ENCODE measurements at places on chromosomes 13 and 19.
A peak's percentile ranks its signal among the peaks of the same experiment; 100 is the strongest.

- no peak for DNase-seq
Measured at GRCh38 chr13:112178769-112179168, 111.8 kb downstream of the SOX1 start.

- DNase-seq: peak; percentile 81
Measured at GRCh38 chr19:4606921-4607678, 32.2 kb upstream of the TNFAIP8L1 start.

- DNase-seq: peak; percentile 98
Measured at GRCh38 chr19:32674931-32675719, at the start of gene ANKRD27. TSS of gene ANKRD27 (minus strand) at chr19:32675180. CDS start at chr19:32659015, 16,165 bp downstream.

GRCh38 chr19:30817965-30818567, 445.9 kb downstream of the ZNF536 start:
- no peak for DNase-seq

DNA sequence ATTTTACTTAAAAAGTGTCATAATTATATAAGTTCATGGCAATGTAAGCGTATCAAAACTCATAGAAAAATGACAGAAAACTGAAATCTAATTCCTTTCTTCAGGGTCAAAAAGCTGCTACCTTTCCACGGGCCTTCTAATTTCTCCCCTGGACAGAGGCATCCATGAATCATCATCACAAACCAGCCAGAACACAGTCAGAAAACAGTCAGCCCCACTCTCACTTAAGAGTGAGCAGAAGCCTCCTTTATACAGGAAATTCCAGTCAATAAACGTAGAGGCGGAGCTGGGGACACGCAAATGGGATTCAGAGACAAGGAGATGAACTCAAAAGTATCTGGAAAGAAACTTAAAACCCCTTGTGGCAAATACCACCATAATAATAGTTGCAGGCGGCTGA, 54.2 kb upstream of the ABCC4 start:
- DNase-seq: no peak

- DNase-seq: no peak
Measured at GRCh38 chr19:5960005-5961001, 17.6 kb downstream of the RANBP3 start.

DNA sequence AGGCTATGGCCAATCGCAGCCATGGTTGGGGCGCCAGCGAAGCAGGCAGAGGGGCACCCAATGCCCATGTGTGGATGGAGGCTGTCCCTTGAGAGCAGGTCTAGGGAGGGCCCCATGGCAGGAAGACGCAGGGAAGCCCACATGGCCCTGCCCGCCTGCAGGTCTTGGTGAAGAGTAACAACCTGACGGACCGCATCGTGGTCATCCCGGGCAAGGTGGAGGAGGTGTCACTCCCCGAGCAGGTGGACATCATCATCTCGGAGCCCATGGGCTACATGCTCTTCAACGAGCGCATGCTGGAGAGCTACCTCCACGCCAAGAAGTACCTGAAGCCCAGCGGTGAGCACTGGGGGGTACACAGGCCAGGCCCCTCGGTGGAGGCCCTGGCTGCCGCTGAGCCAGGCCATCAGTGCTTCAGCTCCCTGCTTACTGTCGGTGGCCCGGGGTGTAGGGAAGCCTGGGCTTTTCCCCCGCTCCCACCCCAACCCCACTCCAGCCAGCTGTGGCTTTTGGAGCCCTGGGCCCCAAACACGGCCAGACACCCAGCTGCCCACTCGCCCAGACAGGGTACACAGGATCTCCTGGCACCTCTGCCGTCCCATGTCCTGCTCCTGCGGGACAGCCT, 14.6 kb downstream of the YIPF2 start:
- DNase-seq: no peak

GRCh38 chr13:41107104-41107571, 25.5 kb downstream of the KBTBD6 start:
- no peak for DNase-seq

DNA sequence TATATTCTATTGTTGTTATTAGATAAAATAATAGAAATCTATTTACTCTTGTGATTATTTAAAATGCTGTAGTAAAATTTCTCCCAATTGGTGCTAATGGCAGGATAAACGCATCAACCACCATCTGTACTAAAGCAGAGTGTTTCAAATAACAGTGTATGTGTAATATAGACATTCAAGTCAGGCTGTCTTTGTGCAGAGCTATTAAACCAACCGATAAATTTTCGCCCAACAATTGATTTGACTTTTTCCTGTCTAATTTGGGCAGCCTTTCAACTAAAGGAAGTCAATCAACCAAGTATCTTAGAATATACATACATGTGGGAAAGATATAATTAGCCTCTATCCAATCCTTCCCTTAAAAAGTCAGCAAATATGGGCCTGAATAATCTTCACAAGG, 5.8 kb downstream of the AMER2 start:
- no peak for DNase-seq

- DNase-seq: no peak
Measured at GRCh38 chr13:30355384-30355699, 48.0 kb upstream of the KATNAL1 start.

DNA sequence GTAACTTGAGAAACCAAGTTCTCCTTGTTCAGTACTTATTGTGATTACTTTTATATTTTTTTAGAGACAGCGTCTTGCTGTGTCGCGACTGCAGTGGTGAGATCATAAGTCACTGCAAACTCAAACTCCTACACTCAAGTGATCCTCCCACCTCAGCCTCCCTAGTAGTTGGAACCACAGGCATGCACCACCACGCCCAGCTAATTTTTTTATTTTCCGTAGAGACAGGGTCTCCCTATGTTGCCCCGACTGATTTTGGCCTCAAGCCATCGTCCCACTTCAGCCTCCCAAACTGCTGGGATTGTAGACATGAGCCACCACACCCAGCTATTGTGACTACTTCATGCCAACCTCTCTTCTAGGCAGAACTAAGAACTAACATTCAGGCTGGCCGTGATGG, 8.3 kb downstream of the C19orf53 start:
- DNase-seq: no peak

DNA sequence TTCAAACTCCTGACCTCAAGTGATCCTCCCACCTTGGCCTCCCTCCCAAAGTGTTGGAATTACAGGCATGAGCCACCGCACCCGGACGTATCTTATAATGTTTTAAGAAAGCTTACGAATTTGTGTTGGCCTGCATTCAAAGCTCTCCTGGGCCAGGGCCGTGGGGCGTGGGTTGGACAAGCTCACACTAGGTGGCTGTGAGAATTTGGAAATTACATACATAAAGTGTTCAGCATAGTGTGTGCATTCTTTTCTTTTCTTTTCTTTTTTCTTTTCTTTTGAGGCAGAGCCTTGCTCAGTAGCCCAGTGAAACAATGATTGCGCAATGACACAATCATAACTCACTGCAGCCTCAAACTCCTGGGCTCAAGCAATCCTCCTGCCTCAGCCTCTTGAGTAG, 2.6 kb downstream of the ZSWIM4 start:
- DNase-seq: no peak

DNA sequence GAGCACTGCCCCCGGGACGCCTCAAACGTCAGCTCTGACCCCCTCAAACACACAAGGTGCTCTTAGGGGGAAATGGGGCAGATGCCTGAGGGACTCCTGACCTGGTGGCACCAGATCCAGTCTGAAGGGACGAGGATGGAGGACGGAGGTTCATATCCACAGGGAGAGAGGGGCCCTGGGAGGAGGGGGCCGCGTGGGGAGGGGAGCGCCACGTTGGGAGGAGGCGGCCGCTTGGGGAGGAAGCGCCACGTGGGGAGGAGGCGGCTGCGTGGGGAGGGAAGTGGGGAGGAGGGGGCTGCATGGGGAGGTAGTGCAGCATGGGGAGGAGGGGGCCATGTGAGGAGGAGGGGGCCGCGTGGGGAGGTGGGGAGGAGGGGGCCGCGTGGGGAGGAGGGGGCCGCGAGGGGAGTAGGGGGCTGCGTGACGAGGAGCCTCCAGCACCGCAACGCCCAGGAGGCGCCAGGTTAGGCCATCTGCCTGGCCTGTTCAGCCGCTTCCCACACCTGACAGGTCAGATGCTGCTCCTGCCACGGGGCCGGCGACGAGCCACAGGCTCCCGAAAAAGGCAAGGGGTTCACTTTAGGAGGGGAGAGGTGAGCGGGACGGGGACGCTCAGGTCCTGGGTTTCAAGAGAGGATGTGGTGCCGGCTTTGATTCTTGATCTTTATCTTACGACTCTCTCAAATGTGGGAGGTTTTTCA, 36.7 kb upstream of the C13orf46 start:
- DNase-seq: no peak

Measured in NCI-H2107 (cell line).